Brain pericyte (primary cell): ENCODE measurements at places on chromosomes 5 and 9.

DNA sequence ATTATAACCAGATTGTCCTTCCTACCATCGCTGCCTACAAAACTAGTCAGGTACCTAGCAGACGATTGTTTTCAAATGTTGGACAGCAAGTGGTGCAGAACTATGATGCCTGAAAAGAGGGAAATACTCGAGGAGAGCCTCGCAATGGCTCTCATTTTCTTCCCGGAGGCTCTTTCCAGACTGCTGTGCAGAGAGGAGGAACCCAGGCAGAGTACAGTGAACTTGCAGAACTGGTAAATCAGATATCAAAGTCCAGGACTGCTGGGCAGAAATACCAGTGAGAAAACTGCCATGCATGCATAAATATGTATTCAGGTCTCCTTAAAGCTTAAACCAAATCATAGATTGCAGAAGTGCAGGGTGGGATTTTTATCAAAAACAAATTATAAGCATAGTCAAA, 26.4 kb upstream of the UGT3A1 start:
- DNase-seq: no peak

- no peak for DNase-seq
These were observed 13.5 kb downstream of the SH3TC2 start for GRCh38 chr5:149049371-149049781.

DNA sequence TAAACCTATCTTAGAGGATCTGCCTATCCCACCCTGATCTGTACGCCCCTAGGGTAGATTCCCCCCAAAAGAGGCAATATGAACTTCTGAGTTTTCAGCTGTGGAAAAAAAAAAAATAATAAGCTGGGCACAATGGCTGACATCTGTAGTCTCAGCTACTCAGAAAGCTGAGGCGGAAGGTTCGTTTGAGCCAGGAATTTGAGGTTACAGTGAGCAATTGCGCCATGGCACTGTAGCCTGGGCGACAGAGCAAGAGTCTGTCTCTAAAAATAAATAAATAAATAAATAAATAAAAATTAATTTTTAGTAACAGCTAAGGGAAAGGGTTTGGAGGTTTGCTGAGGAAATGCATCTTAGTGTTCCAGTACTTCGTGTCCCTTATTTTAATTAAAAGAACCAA, 21.1 kb upstream of the SLC28A3 start:
- no peak for DNase-seq

GRCh38 chr5:107949688-107950341, 279.1 kb upstream of the EFNA5 start:
- no peak for DNase-seq

DNA sequence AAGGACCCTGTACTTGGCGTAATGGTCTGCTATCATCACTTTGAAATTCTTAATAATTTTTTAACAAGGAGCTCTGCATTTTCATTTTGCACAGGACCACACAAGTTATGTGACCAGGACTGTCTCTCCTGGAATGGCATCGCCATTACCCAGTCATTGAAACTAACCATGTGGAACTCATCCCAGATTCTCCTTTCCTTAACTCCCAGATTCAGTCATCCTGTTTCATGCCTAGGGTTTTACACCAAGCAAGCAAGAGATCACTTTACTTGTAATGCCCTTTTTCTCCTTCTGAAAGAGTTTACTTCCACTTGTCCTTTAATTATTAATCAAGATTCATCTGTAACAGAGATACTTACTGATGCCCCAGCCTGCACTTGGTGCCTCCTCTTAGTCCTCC, 12.0 kb downstream of the FRMD3 start:
- no peak for DNase-seq

DNA sequence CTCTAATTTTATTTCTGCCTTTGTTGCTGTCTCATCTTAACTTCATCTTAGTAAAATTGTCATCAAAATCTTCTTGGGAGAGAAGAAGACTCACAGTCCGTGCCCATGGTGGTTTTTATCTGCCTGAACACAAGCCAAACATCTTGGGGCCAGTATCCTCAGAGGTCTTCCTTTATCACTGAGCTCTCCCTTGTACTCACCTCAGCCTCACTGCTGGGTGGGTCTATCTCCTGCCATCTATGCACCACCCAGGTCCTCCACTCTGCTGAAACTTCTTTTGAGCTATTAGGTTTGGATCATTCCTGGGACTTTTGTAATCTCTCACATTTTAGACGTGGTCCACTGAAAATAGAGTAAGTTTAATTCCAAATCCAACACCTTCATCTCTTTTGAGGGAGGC, 116.3 kb upstream of the EPB41L4A start:
- no peak for DNase-seq

DNA sequence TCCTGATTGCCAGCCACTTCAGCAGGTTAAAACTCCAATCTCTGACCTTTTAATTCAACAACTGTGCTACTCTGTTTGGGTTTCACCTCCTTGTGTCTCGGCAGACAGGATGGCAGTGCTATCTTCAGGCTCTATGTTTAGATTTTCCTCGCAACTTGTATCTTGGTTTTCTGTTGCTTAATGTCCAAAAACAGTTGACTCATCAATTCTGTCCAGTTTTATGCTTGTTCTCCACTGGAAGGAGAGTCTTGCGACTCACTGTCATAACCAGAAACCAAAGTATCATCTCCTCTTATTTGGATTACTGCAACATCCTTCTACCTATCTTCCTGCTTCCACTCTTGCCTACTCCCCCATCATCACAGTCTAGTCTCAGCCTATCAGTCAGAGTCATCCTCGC, 130.9 kb upstream of the ADAMTS16 start:
- no peak for DNase-seq
